ENCODE measurements at places on chromosomes 6 and 20.

- no peak for DNase-seq
These were observed 31.7 kb upstream of the OSTM1 start for GRCh38 chr6:108106261-108106660.

GRCh38 chr6:152598901-152599537, 38.1 kb downstream of the SYNE1 start:
- no peak for DNase-seq

GRCh38 chr6:20589266-20589665, 55.0 kb downstream of the CDKAL1 start:
- no peak for DNase-seq

GRCh38 chr6:158031381-158032353, 50.0 kb downstream of the SYNJ2 start:
- DNase-seq, result peak; percentile 11

GRCh38 chr20:59485576-59486454, 118.5 kb upstream of the PHACTR3 start:
- no peak for DNase-seq

GRCh38 chr20:43376831-43377230, 80.9 kb upstream of the SRSF6 start:
- no peak for DNase-seq

GRCh38 chr6:165900970-165901369, 237.9 kb upstream of the PDE10A start:
- DNase-seq, result no peak

- no peak for DNase-seq
These were observed 67.2 kb upstream of the SNX9 start for GRCh38 chr6:157755746-157756411.

- DNase-seq, result no peak
These were observed 188.5 kb downstream of the ADAT2 start for GRCh38 chr6:143261899-143262436.

- DNase-seq, result no peak
These were observed 540.1 kb upstream of the FLRT3 start for GRCh38 chr20:14877301-14878028.

DNA sequence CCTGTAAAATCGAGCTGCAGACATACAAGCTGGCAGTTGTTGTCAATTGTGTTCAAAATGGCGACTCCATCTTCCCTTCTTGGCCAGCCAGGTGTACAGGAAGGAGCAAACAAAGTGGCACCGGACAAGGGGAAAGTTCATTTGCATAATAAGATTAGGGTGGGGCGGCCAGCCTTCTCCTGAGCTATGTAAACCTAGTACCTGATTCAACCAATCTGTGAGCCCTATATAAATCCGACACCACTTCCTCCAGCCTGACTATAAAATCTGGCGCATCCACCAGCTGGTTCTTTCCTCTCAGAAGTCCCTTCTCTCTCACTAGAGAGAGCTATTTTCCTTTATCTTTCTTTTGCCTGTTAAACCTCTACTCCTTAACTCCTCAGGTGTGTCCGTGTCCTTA, 8.1 kb upstream of the HBS1L start:
- no peak for DNase-seq

- no peak for DNase-seq
These were observed 131.3 kb downstream of the C6orf118 start for GRCh38 chr6:165178056-165178455.

DNA sequence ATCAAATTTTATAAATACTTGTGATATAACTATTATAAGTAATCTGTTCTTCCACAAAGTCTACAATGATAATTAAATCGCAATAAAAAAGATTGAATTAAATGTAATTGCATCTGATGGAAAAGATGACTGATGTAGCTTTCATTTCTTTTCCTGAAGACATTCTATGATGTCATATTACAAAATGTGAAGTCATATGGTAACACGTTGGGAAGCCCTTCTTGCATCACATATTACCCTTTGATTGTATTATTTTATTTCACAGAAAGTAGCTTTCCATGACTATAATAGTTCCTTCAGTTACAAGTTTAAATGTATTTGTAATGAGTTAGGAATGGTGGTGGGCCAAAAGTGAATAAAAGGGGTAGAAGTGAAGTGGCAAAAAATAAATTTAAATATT, 19.0 kb upstream of the OR2B2 start:
- DNase-seq, result no peak

- no peak for DNase-seq
These were observed 91.6 kb upstream of the RIPOR2 start for GRCh38 chr6:25027221-25027916.

- DNase-seq, result no peak
These were observed 46.5 kb downstream of the KIF16B start for GRCh38 chr20:16526433-16527380.

- no peak for DNase-seq
These were observed at the start of gene SPATS1 for GRCh38 chr6:44342489-44342888. TSS of gene SPATS1 (plus strand) at chr6:44342650. CDS start at chr6:44343096, 446 bp downstream.

GRCh38 chr6:132598473-132598872, 8.9 kb upstream of the TAAR5 start:
- DNase-seq, result no peak

GRCh38 chr6:36353411-36353915, 16.8 kb upstream of the BNIP5 start:
- no peak for DNase-seq

GRCh38 chr6:162864911-162865310, 137.1 kb downstream of the PACRG start:
- DNase-seq, result no peak

GRCh38 chr6:10406556-10406955, 8.3 kb downstream of the TFAP2A start:
- DNase-seq, result no peak

DNA sequence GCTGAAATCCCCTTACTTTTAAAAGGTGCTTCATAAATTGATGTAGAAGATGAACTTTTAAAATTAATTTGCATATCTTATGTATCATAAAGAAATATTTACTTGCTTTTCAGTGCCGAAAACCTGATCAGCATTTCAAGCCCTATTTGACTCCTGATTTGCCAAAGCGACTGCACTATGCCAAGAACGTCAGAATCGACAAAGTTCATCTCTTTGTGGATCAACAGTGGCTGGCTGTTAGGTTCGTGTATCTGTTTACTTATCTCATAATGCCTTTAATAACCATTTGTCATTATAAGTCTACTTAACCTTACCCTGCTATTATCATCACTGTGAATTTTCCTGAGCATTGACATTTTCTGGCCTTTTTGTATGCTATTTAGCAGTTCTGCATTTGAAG, 7.8 kb downstream of the OR2A4 start:
- DNase-seq, result no peak

DNA sequence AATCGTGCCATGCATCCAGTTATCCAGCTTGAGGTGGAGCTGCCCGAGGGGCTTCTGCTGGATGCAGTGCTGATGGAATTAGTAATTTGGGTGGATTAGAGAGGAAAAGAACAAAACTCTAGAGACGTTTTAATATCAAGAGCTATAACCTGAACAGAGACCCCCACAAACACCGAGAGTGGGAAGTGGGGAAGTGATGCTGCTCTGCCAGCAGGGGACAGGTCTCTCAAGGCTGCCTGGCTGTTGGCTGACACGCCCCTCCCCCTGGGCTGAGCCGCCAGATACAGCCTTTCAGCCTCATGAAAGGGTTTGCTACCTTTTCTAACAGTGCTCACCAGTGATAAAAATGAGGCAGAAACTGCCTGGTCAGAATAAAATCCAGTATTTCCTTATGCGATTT, 9.6 kb downstream of the LEMD2 start:
- DNase-seq, result peak; percentile 19

DNA sequence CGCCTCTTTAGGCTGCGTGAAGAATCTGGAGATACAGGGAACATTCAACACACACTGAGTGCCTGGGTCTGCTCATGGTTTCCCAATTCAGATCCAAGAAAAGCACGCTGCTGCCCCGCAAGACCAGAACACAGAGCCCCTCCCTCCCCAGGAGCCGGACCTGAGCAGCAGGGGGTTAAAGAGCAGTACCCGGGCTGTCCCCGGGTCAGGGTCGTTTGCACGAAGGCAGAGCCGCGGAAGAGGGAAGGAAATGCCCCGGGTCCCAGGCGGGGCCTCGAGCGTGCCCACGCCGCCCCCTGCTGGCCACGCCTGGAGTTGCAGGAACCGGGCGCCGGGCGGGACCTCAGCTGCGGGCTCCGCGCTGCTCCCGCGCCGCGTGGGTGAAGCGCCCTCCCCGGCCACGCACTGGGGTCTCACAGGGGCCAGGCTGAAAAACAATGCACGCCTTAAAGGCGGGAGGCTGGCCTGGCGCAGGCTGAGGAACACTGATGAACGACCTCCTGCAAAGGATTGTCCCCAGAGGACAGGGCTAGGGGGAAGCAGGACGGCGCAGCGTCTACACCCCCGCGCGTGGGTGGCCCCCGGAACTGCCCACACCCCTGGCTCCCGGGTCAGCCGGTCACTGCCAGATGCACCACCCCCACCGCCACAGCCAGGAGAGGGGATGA, 48.9 kb downstream of the ANKRD60 start:
- DNase-seq, result peak; percentile 33

DNA sequence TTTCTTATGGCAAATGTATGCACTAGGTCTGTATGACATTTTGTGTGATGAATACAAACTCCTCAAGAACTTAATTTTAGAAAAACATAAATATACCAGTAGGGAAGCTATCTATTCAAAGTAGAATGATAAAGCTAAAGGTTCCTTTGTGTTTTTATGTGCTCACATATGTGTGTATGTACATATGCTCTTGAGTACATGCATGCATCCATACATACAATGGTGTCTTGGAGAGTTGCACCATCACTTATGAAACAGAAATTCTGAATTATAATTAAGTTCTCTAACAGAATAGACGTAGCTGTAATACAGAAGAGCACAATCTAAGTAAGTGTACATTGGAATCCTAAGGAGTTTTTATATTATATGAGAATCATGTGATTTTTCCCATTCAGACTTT, 2.3 kb downstream of the NKAIN2 start:
- DNase-seq, result no peak

DNA sequence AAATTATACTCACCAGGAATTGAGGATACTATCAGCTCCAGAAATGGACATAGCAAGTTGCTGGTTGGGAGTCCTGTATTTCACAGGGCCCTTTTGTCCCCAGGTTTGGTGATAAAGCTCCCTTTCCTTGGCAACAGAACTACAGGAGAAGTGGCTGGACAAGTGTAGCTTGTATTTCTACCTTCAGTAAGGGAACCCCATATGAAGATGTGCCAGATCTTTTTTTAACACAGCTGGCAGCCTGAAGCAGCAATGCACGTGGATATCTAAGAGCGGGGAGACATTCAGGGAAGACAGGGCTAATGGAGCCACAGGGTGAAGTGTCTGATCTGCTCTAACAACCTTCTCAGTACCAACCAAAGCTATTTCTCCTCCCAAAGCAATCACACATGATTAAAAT, 373.9 kb upstream of the ID4 start:
- DNase-seq, result no peak

- DNase-seq, result no peak
These were observed 34.7 kb upstream of the SYNJ2 start for GRCh38 chr6:157946865-157947532.

GRCh38 chr20:8246716-8247115, 114.7 kb downstream of the PLCB1 start:
- no peak for DNase-seq

GRCh38 chr6:16045238-16045637, 83.6 kb upstream of the MYLIP start:
- DNase-seq, result peak; percentile 29

DNA sequence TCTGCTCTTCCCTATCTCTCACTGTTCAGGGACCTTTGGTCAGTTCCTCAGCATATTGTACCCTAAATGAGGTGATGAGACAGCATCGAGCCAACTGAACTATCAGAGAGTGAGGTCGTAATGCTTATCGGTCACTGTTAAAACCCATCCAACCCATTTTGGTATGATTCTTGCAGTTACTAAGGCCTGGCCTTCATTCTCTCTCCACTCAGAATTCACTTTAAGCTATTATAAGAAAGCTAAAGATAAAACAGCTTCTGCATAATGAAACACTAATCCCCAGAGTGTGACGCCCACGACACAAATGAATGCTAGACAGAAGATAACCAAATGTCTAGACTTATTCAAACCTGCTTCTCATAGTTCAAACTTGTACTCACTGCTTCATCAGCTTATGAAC, 175.8 kb downstream of the GMPR start:
- DNase-seq, result no peak

DNA sequence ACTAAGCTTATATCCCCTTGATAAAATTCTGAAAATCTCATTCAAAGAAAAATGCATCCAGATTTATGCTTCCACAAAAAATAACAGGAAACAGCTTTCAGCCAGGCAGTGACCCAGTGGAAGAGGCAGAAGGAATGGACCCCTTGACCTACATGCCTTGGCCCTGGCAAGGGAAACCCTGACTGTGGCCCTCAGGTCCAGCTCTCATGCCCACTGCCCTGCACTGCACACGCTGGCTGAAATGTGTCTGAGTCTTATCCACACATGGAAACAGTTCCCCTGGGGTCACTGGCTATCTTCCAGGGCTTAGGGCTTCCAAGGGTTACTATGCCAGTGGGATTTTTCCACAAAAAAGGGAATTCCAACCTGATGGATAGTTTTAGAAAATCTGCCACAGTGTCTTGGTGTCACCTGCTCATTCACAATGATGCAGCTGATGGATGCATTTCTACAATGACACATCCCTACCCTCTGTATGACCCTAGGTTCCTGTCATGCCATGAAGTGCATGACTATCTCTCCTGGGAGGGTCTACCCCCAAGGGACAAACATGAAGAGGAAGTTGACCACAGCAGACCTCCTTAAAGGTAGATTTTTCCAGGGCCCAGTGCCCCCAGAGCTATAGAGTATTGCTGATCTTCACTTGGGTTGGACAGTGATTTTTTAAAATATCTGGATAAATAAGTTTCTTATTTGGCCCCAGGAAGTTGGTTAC, 121.9 kb upstream of the CD93 start:
- DNase-seq, result no peak

DNA sequence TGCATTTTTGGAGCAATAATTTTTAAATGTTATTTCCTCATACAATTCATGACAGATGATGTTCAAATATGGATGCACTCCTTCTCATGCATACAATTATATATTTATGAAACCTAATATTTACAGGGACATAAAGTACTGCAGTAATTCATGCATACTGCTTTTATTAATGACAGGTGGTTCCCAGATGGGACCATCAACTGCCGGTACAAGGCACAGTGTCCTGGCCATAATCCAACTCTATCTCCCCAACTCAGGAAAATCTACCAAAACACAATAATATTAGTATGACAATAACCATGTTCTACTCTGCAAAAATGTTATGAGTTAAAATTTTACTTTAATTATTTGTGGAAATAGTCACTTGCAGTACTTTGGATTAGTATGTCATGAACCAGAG, 77.8 kb downstream of the VIP start:
- no peak for DNase-seq

- no peak for DNase-seq
These were observed 493.6 kb downstream of the EPM2A start for GRCh38 chr6:145241721-145242120.

GRCh38 chr6:387293-387741, 4.2 kb upstream of the IRF4 start:
- DNase-seq, result no peak

All from NCI-H1694 treated with DMSO at 0.1 percent for 48 hours (cell line).